ENCODE measurements at places on chromosomes 2 and 18. TPM values are rescaled to one million over a fixed set of nuclear protein-coding genes. Genes with fewer than 3 reads are reported as not detected.

- no peak for DNase-seq
- no peak overlapping the region for H3K4me3 ChIP-seq
- H3K27ac ChIP-seq, result no peak overlapping the region
- H3K36me3 ChIP-seq, result no peaks in the 10 kb centered on the region
These were observed 50.5 kb downstream of the ADD2 start for GRCh38 chr2:70717431-70718038.

- no peaks in the 10 kb centered on the region for H3K4me1 ChIP-seq
- H3K4me3 ChIP-seq, result no peak overlapping the region
- H3K36me3 ChIP-seq, result no peaks in the 10 kb centered on the region
- DNase-seq, result no peak
- no peaks in the 10 kb centered on the region for H3K27me3 ChIP-seq
These were observed 266.7 kb upstream of the HDAC4 start for GRCh38 chr2:239667431-239667985.

The TMEM17 gene
- 3.2 TPM for total RNA-seq

The IL18R1 gene
- 0.07 TPM for total RNA-seq
